AG04450 (cell line): ENCODE measurements at places on chromosomes 6 and 20.

- DNase-seq, result peak; percentile 4
These were observed 41.8 kb downstream of the OLIG3 start for GRCh38 chr6:137452333-137452894.

DNA sequence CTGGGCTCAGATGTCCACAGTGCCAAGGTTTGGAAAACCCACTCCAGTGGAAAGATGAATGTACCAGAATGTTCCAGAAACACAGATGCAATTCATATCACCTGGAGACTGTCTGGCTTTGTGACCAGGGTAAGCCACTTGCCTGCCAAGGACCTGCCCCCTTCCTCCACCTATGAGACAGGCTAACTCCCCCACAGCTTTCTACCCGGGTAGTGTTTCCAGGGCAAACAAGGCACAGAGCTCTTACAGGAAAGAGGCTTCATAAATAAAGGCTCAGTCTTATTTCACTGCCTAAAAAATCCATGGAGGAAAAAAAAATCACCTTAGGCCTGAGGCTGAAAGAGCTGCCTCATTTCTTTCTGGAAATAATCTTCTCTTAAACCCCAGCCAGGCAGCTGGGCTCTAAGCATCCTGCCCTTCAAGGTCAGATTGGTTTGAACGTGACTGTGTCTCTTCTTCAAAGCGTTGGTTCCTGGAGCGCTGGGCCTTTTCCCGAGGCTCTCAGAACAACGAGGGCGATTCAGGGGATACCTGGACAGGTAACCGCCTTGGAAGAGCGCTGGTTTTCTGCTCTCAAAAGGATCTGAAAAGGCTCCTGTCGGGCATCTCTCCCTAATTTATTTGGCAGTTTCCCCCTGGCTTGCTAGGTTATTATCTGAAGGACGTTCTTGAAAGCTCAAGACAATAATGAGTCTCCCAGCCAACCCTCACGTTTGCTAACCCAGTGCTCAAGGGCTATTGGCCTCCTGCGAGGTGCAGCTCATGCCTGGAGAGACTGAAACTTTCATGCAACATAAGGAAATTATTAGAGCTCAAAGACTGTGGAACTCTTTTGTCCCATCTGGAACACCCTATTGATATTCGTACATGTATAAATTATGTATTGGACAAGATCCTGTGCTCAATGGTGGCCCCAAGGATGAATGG, 199.2 kb upstream of the PMEPA1 start:
- DNase-seq, result no peak

GRCh38 chr6:38555606-38556005, 84.1 kb downstream of the BTBD9 start:
- DNase-seq, result no peak

DNA sequence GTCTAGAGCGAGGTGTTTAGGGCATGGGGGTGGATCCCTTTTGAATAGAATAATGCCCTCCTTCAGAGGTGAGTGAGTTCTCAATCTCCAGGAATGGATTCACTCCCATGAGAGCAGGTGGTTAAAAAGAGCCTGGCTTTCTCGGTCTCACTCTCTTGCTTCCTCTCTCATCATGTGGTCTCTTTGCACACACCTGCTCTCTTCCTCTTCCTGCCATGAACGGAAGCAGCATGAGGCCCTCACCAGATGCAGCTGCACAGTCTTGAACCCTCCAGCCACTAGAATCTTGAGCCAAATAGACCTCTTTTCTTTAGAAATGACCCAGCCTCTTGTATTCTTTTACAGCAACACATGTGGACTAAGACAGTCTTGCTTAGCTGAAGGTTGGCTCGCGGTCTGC, 119.3 kb downstream of the BMP7 start:
- no peak for DNase-seq

DNA sequence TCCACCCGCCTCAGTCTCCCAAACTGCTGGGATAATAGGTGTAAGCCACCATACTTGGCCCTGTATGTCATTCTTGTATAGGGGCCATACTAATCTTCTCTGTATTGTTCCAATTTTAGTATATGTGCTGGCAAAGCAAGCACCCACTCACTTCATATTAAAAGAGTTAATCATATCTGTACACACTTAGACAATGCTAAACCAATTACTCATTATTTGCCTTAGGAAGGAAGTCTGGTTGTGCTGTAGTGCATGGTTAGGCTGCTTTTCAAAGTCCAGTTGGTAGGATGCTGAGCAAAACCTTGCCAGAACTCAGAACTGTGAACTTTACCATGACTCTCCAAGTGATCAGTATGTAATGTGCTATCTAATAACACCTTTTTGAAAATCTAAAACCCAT, 88.6 kb downstream of the LIN28B start:
- DNase-seq, result no peak

DNA sequence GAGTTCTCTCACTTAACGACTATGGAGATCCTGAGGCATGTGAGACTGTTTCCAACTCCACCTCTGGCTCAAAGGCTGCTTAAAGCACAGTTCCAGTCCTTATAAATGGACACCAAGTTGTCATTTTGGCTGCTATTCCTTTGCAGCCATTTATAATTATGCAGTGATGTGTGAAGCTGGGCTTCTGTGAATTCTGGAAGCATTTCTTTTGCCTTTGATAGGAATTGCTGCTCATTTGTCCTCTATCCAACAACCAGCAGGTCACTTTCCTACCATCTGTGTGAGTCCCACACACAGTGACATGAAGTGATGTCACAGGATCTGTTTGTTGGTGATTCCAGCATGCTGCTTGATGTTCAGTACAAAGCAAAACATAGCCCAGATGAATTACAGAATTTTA, 28.5 kb upstream of the EFHC1 start:
- no peak for DNase-seq

GRCh38 chr6:44775121-44775520, 387.6 kb downstream of the CDC5L start:
- no peak for DNase-seq

- DNase-seq, result no peak
These were observed 359.9 kb upstream of the EPHA7 start for GRCh38 chr6:93779086-93779841.

GRCh38 chr6:42250274-42250931, 32.7 kb upstream of the MRPS10 start:
- no peak for DNase-seq

- no peak for DNase-seq
These were observed 450.3 kb upstream of the MAN1A1 start for GRCh38 chr6:119799596-119800509.

DNA sequence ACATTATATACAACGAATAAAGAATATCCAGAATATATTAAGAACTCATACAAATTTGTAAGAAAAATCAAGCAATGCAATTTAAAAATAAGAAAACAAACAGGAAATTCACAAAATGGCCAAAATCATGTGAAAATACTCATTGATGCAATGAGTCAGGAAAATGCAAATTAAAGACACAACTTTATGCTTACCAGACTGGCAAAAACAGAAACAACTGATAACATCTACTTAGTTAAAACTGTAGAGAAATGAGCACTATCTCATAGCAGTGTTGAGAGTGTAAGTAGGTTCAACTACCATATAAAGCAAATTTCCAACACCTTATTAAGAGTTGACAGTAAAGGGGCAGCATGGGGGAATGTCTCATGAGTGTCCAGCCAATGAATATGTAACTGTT, 62.3 kb downstream of the SYCP2 start:
- DNase-seq, result no peak

- DNase-seq, result no peak
These were observed 506.2 kb upstream of the SLC35B3 start for GRCh38 chr6:8941577-8941976.

- DNase-seq, result no peak
These were observed 38.0 kb downstream of the BMP6 start for GRCh38 chr6:7763881-7764280.

GRCh38 chr20:64067733-64068307, 4.8 kb downstream of the TCEA2 start:
- no peak for DNase-seq

DNA sequence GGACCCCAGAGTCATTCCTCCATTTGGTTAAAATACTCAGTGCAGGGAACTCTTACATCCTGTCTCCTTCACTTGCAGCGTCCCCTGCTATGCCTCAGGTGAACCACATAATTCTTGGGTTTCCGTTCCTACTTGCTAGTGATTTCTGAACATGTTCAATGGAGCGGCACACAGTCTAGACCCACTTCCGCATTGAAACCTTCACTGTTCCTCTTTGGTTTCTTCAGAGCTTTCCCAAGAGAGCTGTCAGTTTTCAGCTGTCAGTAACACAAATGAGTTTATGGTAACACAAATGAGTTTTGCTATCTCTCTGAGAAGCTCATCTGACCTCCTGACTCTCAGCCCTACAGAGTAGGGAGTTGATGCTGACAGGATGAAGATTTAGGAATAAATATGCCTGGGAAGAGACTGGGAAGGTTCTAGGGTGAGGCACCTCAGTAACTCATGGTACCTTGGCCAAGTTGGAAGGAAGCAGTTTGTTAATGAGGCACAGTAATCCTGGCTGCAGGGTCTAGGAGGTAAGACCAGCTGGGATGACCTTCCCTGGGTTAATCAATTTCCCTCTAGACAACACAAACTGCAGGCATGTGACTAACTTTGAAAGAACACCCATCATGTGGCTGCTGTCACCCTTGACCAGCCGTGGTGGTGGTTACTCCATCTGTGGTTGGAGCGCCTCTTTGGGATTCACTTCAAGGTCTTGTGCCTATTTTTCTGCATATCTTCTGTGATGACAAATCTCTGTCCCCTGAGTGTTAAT, 5.4 kb downstream of the SYS1 start:
- no peak for DNase-seq

DNA sequence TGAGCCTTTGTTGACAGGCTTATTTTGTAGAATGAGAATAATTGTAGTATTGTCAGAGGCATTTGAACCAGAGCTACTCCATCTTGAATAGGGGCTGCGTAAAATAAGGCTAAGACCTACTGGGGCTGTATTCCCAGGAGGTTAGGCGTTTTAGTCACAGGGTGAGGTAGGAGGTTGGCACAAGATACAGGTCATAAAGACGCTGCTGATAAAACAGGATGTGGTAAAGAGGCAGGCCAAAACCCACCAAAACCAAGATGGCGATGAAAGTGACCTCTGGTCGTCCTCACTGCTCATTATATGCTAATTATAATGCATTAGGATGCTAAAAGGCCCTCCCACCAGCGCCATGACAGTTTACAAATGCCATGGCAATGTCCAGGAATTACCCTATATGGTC, 82.7 kb downstream of the PFDN4 start:
- DNase-seq, result no peak

DNA sequence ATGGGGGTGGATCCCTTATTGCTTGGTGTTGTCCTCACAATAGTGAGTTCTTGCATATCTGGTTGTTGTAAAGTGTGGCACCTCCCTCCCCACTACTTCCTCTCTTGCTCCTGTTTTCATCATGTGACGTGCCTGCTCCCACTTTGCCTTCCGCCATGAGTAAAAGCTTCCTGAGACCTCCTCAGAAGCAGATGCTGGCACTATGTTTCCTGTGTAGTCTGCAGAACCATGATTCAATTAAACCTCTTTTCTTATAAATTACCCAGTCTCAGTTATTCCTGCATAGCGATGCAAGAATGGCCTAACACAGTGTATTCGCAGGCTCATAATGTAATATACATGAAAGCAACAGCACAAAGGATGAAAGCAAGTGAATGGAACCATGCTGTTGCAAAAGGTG, 28.4 kb upstream of the ANKRD60 start:
- DNase-seq, result no peak
